Stimulated activated CD4-positive, alpha-beta T cell treated with anti-CD3 and anti-CD28 coated beads, Interleukin-1b, Interleukin-23, amount 100 ng/mL, for 48 hours (primary cell): ENCODE measurements at places on chromosomes 2 and 18.

GRCh38 chr2:105486762-105487141, 87.9 kb upstream of the FHL2 start:
- DNase-seq = no peak

DNA sequence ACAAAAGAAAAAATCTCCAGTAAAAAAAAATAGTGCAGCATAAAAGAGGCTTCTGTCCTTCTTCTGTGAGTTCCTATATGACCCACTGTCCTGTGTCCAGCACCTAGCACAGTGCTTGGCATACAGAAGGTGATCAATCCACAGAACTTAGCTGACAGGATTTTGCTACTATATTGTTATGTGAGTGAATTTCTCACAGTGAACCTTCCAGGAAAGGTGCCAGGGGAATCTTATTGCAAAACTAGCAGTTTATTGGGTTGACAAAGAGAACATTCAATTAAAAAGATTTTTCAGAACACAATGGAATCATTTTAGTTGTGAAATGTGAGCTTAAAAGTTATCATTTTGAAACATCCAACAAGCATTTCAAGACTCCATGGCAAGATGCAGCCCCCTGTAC, 12.4 kb upstream of the TRIB2 start:
- DNase-seq = no peak

- DNase-seq = no peak
These were observed 13.6 kb downstream of the AQP12A start for GRCh38 chr2:240705204-240705791.

- no peak for DNase-seq
These were observed 1802.0 kb downstream of the SUCLG1 start for GRCh38 chr2:82657106-82657505.

DNA sequence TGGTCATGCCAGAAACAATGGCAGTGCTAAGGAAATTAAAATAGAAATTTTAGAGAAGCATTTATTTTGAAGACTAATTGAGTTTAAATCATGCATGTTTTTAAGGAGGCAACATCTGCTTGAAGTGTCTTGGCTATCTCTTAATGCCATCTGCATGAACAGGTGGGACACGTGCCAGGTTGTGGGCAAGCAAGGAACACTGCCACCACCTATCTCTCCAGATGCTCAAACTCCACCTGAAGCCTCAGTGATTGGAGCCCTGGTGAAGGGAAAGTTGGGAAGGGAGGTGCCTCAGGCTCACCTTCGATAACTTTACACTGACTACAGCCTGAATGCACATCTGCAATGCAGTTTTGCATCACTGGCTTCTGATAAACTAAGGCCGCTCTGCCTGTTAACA, 91.5 kb downstream of the TPGS2 start:
- DNase-seq = no peak

DNA sequence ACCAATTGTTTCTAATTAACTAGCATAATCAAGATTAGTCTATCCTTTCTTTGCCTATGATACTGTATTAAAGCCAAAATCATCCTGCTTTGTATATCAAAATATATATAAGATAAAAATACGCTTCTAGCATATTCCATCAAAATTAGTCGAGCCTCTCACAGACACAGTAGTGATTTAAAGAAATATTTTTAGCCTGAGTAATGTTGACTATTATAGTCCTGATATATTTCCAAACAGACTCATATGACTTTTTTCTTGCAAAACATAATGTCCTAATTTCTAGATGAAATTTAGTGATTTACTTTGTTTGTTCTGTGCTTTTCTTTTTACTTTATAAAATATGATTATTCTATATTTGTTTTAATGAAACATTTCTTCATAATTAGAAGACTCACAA, 30.9 kb downstream of the FAP start:
- no peak for DNase-seq

GRCh38 chr18:31646332-31647126, 37.9 kb downstream of the B4GALT6 start:
- no peak for DNase-seq

DNA sequence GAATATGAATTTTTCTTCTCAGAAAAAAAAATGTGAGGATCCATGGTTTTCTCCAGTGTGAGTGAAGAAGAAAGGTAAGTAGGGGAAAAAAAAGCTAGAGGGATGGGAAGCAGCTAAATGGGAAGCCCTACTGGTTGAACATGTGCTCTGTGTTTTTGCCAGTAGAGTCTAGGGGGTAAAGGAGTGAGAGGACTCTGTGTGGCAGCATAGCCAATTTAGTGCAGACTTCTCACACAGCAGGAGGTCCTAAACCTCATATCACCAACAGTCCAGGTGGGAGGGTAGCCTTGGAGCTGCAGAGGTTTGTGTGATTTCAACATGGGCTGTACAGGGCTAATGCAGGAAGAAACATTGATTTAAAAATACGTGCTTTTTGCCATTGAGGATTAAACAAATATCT, 334.5 kb upstream of the SPHKAP start:
- no peak for DNase-seq

DNA sequence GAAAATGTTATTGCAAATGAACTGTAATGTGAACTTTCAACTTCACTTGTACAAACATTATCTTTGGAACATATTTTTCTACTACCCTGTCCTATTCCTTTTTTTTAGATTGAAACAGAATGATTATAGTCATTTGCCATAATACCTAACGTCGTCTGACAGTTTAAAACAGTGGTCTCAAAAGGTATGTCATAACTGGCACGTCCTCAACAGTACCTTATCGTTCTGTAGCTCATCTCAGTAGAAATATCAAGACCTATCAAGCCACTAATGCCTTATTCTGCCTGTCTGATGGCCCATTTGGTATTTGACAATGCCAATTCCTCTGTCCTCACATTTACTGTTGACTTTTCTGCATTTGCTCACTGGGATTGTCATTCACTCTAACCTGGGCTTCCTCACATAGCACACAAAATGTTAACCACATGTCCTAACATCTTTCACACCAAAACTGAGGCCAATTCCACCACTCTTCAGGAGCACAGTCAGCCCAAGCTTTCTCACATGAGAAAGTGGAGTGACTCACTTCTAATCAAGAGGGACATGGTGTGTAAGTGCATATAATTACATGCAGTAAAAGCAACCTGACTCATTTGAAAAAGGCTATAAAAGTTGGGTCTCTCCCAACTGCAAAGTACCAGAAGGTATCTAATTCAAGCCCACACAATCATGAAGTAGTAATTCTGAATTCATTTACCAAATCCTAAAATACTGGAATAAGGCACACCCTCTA, 34.8 kb downstream of the DNER start:
- DNase-seq = no peak

DNA sequence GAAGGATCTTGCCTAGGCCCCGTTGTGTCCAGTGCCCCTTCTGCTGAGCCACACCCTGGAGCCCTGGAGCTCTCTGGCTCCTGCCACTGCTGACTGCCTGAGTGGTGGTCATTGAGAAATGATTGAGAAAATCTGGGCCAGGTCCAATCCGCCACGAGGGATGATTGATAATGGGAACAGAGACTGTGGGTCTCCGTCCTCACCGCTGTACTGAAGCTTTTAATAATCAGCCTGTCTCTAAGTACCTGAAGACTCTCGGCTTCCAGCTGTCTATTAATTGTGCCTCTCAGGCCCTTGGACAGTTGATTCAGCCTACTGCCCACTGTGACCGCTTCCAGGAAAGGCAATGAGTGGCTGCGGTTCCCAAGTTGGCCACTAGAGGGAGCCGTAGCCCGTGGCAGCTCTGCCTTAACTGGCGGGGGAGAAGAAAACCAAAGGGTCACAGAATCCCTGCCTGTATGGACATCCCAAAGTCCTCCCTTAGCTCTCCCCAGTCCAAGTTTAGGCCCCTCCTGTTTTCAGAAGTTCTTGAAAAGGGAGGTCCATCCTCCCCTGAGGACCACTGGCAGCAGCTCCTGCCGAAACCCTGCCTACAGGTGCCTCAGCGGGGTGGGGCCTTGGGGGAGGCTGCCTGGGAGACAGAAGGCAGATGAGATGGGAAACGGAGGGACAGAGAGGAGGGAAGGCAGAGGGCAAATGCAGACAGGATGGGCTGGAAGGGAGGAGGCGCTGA, 213.6 kb downstream of the TNS1 start:
- peak; percentile 69 for DNase-seq

GRCh38 chr2:66866331-66867062, 431.6 kb downstream of the MEIS1 start:
- no peak for DNase-seq

DNA sequence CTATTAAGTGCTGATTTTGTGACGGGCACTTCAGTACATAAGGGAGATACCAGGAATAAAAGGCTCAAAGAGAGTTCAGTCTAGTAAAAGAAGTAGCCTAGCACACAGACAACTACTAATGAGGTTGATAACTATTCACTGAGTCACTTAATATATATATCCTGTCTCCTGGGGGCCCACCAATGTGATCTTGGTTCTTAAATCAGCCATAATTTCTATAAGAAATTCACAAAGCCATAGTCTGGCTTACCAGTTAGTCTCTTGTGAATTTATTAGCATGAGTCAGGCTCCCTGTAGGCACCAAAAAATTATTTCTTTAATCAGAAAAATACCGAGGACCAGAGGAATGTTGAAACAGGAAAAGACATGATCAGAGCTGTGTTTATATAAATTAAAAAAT, 10.4 kb downstream of the KCNE4 start:
- no peak for DNase-seq

GRCh38 chr2:20615068-20615465, 35.8 kb downstream of the HS1BP3 start:
- no peak for DNase-seq

GRCh38 chr2:27795868-27796277, 24.4 kb downstream of the MRPL33 start:
- DNase-seq = no peak

DNA sequence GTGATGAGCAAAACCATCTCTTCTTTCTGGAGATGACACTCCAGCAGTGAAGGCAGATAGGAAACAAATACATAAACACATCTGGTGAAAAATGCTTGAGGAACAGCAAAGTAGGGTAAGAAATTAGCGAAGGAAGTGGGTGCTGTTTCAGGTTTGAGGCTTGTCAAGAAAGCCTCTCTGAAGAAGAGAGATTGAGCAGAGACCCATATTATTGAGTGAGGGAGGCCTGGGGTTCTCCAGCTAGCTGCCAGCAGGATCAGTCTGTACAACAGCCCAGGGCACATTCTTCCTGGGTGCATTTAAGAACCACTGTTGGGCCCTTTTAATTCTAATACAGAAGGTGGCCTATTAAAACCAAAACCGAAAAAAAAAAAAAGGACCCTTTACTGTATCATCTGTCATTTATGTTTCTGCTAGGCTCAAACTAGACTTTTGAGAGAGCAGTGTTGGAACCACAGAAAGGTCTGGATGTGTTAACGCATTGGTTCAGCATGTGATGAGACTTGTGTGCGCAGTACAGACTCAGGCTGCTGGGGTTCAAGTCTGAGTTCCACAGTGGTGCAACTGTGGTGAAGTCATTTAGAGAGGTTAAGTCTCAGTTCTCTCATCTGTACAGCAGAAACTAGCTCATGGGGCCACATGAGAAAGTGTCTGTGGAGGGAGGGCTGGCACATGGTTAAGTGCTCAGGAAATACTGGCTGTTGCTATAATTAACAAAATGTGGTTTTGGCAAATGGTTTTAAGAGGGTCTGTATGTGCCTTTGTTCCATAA, 28.9 kb downstream of the MGAT5 start:
- DNase-seq = peak; percentile 71

GRCh38 chr2:167524786-167525185, 636.5 kb downstream of the XIRP2 start:
- no peak for DNase-seq
